Stimulated activated CD4-positive, alpha-beta T cell treated with anti-CD3 and anti-CD28 coated beads, Interleukin-15, amount 100 ng/mL, for 1 hour (primary cell): ENCODE measurements at places on chromosomes 2 and 18.

DNA sequence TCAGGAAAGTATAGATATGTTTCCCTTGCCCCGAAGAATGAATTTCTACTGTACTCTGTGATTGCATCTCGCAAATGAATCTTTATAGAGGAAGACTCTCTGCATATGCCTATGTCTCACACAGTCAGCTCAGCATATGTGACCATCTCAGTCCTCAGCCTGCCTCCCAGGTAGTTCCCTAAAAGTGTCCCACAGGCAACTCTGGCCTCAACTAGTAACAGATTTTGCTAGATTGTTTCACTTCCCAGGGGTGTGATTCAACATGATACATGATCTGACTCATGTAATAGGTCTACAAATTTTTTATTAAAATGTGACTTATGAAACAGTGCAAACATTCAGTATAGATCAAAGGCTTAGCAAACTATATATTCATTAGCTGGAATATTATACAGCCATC is 296.6 kb upstream of the CRIM1 start:
- DNase-seq, result no peak

- DNase-seq, result no peak
Measured at GRCh38 chr2:239716009-239716408, 309.1 kb downstream of the NDUFA10 start.

GRCh38 chr2:72745679-72746368 is 80.0 kb downstream of the EXOC6B start:
- DNase-seq, result no peak

GRCh38 chr2:33058716-33059470 is 112.1 kb downstream of the LTBP1 start:
- DNase-seq, result no peak

DNA sequence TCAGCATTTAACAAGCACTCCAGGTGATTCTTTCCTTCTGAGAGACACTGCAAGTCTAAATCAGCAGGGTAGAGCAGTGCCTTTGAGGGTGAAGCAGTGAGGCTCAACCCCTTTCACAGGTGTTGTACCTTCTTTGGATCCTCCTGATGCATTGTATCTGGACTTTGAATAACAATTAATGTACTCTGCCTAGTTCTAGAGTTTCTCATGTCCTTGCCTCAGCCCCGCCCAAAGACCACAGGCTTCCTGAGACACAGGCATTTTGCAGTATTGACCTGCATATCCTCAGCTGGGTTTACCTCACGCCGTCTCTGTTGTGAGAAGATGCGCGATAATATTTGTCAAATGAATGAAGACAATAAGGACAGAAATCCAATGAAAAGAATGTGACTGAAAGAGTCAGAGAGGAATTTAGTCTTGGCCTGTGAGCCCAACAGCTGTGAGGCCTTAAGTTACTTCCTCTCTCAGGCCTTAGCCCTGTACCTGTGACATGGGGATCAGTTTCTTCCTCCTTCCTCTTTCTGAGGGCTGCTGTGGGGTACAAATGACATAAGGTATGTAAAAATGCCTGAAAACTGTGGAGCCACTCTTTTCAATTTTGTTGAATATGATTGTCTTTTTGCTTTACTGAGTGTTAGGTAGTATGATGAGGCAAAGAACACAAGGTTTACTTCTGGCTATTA is 43.7 kb downstream of the WIPF1 start:
- DNase-seq, result no peak

DNA sequence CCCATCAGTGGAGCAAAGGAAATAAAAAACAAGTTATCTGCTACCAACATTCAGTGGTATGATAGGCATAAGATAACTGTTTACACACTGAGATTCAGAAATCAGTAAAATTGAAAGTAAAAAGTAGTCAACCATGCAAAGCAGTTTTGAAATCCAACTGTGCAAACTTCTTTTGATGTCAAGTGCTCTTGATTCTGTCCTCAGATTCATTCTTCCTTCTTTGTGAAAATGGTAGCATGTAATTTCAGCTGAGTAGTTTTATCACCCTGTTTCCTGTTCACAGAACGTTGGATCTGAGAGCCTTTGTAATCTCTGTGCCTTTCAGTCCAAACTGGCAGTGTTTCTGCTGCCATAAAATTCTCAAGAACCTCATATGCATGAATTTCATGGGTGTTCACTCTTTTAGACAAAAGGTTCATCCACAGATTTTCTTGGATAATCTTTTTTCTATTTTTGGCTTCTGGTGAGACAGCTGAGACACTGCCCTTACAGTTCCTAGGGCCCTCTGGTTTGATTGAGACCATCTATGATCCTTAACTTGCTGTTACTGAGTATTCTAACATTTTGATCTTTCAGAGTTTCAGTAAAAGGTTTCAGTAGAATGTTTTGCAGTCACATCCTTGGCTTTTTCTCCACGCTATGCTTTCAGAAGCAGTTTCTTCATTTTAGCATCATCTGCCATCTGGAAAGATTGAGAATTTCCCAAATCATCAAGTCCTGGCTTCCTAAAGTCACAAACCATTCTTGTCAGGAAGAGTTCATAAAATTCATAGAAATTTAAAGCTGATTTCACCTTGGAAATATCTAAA is 272.3 kb upstream of the EPHA4 start:
- DNase-seq, result no peak

- DNase-seq, result no peak
Measured at GRCh38 chr2:144648837-144649465, 129.0 kb upstream of the ZEB2 start.

DNA sequence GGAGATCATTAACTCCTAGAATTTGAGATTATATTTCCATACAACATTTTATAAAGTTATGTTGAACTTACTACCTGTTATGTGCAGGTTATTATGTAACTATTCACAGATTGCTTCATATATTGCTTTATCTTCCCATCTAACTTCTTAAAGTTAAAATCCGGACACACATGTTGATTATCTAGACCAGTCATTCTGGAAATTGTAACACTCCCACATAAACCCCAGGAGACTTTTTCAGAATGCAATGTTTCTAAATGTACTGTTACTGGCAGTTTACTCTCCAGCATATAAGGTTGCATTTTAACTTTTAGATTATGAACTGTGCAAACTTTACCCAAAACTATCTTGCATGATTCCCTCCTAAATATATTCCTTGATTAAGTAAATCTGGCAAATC is 70.5 kb upstream of the FAM117B start:
- DNase-seq, result no peak

DNA sequence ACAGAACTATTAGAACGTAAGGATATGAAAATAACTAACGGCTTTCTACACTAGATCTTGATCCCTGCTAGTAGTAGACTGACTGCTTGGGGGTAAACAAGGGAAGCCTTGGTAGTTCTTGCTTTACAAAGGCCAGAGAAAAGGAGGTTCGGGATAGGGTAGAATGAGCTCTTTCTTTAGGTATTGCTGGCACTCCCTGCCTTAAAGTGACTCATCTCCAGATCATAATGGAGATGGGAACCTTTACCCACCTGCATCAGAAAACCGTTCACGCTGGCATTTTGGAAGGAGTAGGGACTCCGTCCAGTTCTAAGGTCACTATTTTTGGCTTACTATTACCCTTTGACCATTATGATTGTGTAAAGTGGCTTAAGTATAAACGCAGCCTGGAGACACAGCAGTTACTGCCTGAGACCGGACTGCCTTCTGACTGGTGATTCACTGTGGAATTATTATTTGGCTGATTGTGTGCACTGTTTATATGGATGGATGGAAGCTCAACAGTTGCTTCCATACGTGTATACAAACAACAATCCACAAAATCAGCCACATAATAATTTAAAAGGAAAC is 482.5 kb downstream of the STK39 start:
- DNase-seq, result no peak

DNA sequence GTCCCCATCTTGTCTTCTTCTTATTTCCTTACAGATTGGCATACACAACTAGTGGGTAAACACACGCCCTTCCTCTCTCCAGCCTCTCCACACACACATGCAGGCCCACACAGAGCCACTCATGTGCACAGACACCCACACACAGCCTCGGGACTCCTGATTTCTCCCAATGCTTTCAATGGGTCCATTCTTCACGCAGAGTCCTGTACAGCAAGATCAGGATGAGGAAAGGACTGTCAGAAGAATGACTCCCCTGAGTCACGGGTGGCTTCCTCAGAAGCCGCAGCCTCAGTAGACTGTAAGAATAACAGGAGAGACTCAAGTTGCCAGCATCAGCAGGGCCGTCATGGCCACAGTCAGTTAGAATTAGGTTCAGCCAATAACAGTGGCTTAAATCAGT is 109.1 kb upstream of the GLI2 start:
- DNase-seq, result no peak

GRCh38 chr2:64492821-64493220 is 31.3 kb upstream of the AFTPH start:
- DNase-seq, result no peak

DNA sequence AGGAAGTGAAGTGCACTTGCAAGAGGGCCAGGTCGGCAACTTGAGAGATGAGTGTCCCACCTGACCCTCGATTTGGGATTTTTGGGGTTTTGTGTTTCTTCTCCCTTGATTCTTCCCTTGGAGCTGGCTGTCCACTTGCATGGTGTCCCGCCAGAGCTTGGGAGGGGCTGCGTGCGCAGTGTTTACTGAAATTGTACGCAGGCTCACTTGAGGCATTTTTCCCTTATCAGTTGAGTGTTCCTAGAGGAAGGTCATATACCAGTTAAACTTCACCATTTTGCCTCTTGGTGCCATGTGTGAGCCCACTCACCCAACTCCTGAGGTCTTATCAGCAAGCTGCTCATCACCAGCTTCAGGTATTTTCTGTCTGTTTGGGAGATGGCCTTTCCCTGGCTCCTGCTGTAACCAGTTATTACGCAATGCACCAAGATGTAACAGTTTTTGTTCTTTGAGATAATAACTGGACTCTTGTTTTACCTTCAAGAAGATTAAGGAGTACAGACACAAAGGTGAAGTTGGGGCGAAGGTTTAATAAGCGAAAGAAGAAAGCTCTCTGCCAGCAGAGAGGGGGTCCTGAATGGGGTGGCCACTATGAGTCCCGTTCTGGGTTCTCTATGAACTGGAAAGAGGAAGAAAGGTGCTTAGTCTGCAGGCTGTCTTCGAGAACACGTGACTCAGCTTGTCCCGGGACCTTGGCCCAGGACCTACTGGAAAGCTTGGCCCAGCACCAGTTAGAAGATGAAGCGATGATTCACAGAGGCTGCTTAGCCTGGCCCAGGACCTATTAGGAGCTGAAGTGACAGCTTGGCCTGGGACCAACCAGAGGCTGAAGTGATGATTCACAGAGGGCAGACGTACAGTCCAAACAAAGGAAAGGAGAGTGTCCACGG is 21.5 kb upstream of the TXNL4A start:
- DNase-seq, result no peak

GRCh38 chr2:233490831-233491230 is 75.8 kb downstream of the USP40 start:
- DNase-seq, result no peak

DNA sequence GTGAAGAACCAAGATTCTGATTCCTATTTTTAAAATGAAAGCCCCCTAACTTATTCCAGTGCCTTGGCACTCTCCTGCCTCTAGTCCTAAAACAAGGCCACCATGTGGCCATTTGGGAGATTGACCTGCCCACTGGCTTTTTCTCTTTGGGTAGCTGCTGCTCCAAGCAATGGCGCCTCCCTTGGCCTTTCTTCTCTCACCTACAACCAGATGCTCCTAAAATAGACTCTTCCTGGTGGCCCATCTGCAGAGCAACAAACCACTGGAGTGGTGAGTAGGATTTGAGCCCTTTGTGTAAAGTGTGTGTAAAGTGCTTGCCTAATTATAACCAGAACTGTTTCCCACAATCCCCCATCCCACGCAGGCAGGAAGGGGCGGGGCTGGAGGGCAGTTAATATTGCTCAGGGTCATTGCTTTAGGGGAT is 114.2 kb downstream of the FHOD3 start:
- DNase-seq, result no peak

- DNase-seq, result no peak
Measured at GRCh38 chr2:24012521-24013188, 2.8 kb downstream of the MFSD2B start.

- no peak for DNase-seq
Measured at GRCh38 chr2:64040161-64040560, 20.9 kb upstream of the VPS54 start.

DNA sequence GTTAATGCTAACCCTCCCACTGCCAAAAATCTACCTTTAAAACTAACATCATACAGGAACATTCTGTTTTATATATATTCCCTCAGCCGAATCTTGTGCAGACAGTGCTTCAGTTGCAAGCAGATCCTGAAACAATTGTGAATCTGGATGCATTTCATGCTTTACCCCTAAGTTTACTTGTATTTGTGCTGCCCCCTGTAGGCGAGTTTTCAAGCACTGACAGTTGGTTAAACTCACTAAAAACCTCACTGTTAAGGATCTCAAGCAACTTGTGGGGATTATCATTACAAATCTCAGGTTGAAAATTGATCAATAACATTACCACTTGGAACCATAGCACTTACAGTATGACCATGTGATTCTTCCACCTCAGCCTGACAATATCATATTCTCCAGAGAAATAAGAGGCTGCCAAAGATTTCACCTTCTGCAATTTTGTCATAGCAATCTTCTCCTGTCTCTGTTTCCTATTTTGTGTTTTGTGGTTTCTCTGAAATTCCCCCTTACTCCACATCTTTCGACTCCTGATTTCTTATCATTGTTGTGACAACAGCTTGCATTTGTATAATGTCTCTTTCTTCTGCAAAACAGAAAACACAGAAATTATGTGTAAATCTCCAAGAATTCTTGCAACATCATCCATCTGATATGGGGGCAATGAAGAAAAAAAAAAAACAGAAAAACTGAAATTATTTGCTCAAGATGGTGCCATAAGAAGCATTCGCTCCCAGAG is 354.6 kb upstream of the SETBP1 start:
- DNase-seq, result no peak

DNA sequence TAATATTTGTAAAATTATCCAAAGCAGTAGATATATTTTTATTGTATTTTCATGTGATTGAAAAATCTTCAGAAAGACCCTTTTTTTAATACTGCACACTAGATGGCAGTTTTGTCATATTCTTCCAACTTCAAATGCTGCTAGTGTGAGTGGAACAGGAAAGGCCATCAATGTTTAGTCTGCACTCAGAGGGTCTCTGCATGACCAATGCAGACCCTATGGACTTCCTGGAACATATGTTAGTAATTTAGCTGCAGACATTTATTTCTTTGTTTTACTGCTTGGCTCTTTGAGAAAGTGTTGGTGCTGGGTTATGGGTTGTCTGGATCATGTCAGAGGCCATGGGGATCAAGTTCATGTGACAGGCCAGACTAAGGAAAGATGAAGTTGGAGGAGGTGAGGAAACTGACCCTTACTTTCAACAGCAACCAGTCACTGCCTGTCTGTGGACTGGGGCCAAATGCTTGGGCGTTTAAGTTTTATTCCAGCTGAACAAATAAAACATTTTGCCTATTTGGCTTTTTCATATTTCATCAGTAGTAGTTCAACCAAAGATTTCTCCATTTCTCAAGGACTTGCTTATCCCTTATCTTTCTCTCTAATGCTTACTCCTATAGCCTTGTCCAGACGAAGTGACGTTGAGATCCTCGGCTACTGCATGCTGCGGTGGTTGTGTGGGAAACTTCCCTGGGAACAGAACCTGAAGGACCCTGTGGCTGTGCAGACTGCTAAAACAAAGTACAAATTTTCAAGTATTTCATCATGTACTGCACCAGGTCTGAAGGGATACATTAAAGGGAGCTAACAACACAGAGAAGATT is 84.8 kb downstream of the VRK2 start:
- DNase-seq, result no peak
